ENCODE measurements at places on chromosomes 11 and 22. TPM values are rescaled to one million over a fixed set of nuclear protein-coding genes. Genes with fewer than 3 reads are reported as not detected.

PNPLA5 gene
- 0.13 TPM for polyA plus RNA-seq

KCNK7 gene
- polyA plus RNA-seq: 0.34 TPM

IL18 gene
- polyA plus RNA-seq: 4.3 TPM

GRM5 gene
- 0.29 TPM for polyA plus RNA-seq

POLDIP3 gene
- polyA plus RNA-seq: 112 TPM

IFITM1 gene
- 32.6 TPM for polyA plus RNA-seq

OR2AG1 gene
- not detected for polyA plus RNA-seq

OR8G1 gene
- not detected for polyA plus RNA-seq

CSNK2A3 gene
- 1.2 TPM for polyA plus RNA-seq

SCGB1C1 gene
- 0.44 TPM for polyA plus RNA-seq

UBASH3B gene
- 6.9 TPM for polyA plus RNA-seq

THRSP gene
- 0.43 TPM for polyA plus RNA-seq

LINC01488 gene
- polyA plus RNA-seq: 0.06 TPM

CBL gene
- 16.1 TPM for polyA plus RNA-seq

TYMP gene
- 2.0 TPM for polyA plus RNA-seq

USH1C gene
- polyA plus RNA-seq: 59.3 TPM

DBX1 gene
- not detected for polyA plus RNA-seq

MPEG1 gene
- 6.0 TPM for polyA plus RNA-seq

UCP3 gene
- 1.7 TPM for polyA plus RNA-seq

LRRC74B gene
- polyA plus RNA-seq: 0.16 TPM

ADAMTS8 gene
- polyA plus RNA-seq: 3.9 TPM

SERPING1 gene
- polyA plus RNA-seq: 151 TPM

OTOG gene
- polyA plus RNA-seq: 0.11 TPM

GGTLC3 gene
- polyA plus RNA-seq: 0.28 TPM

E2F8 gene
- 5.9 TPM for polyA plus RNA-seq

IFITM10 gene
- polyA plus RNA-seq: 0.37 TPM

AGBL2 gene
- 12.3 TPM for polyA plus RNA-seq

RGL4 gene
- polyA plus RNA-seq: 5.3 TPM

SCN4B gene
- 1.0 TPM for polyA plus RNA-seq

KRTAP5-7 gene
- 0.10 TPM for polyA plus RNA-seq

MAFF gene
- 3.9 TPM for polyA plus RNA-seq

TENM4 gene
- 20.9 TPM for polyA plus RNA-seq

CHADL gene
- 3.6 TPM for polyA plus RNA-seq

KRTAP5-9 gene
- 0.44 TPM for polyA plus RNA-seq

RAC2 gene
- polyA plus RNA-seq: 7.2 TPM

TSG101 gene
- polyA plus RNA-seq: 141 TPM

CCDC87 gene
- 0.37 TPM for polyA plus RNA-seq

TRPC6 gene
- polyA plus RNA-seq: 9.3 TPM

CABP7 gene
- 0.06 TPM for polyA plus RNA-seq

TMEM86A gene
- 7.3 TPM for polyA plus RNA-seq

PANX2 gene
- polyA plus RNA-seq: 0.99 TPM

ISX gene
- 0.24 TPM for polyA plus RNA-seq

LDHAL6A gene
- polyA plus RNA-seq: 1.2 TPM

TMEM218 gene
- 52.5 TPM for polyA plus RNA-seq

RIMBP3B gene
- polyA plus RNA-seq: not detected

TRIM48 gene
- polyA plus RNA-seq: not detected
